Cardiac septum (tissue), 1 donor: ENCODE measurements at places on chromosomes 5 and 9. TPM values are rescaled to one million over a fixed set of nuclear protein-coding genes. Genes with fewer than 3 reads are reported as not detected.

- no peak for DNase-seq
These were observed 349.9 kb downstream of the PIK3R1 start for GRCh38 chr5:68565427-68565826.

DNA sequence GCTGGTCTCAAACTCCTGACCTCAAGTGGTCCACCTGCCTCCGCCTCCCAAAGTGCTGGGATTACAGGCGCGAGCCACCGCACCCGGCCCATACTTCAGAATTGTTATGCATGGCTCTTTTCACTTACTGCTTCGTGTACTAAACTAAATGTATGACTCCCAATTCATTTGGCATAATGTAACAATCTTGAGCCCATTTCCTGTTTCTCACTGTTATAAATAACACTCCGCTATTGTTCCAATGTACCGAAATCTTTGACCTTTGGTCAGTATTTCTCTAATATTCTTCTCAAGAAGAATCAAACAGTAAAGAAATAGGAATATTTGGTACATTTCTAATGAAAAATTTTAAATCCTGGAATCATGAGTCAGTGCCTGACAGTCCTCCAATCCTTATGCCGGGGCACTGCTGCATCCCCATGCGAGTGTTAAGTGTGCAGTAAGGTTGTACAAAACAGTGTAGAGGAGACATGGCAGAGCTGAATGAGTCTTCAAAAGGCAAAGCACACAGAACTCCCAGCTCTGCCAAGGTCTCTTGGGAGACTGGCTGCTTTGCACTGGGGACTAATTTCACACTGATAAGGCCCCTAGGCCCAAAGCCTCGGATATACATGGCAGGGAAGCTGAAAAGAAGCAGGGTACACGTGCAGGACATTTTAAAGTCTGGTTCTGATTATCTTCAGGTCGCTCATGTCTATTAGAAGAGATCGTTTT lies 58.4 kb downstream of the HABP4 start:
- DNase-seq = no peak

DNA sequence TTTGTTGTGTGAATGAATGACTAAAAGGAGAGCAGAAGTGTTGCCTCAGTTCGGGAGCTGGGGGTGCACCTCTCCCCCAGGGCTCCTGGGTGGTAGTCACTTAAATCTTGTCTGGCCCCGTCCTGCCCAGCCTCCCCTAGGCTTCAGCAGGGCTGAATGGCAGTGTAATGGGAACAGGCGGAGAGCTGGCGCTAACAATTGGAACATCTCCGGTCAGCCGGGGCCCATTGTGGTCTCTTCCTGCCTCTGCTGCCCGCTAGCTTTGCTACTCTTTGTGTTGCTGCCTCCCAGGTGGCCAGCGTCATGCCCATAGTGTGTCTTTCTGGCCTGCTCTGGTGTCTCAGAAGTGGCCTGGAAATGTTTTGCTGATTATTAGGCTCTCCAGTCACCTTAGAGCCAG lies 62.3 kb downstream of the RGS3 start:
- DNase-seq = no peak

DNA sequence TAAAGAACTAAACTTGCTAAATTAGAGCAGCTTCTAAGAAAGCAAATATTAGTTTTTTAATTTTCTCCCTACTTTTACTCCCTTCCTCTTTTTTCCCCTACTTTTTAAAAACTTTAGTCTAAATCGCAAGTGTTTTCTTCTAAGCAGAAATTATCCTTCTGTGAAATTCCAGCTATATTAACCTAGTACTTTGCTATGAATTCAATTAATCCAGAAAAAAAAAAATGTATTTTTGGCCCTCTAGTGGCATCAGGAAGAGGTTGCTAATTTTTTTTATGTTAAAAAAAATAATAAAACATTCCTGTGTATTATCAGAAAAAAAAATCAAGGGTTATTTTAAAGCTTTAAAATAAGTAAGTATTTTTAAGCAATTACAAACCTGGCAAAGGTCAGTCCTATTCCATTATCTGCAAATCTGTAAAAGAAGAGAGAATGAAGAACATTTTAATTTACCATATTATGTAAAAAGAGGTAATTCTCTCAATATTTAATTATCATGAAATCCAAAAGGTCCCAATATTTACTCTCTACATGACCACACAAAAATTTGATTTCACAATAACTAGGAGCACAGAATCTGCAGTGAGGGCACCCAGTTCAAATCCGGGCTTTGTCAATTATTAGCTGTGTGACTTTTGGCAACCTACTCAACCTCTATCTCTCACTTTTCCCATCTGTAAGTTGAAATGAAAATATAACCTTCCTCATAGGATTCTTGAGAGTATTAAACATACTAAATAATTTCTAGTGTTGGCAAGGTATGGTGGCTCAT lies 52.0 kb downstream of the CEMIP2 start:
- DNase-seq = no peak

The SH3PXD2B gene
- total RNA-seq = 5.1 TPM

The MCC gene
- total RNA-seq = 17.7 TPM

- no peak for DNase-seq
These were observed 21.5 kb upstream of the FCN1 start for GRCh38 chr9:134939080-134939733.

DNA sequence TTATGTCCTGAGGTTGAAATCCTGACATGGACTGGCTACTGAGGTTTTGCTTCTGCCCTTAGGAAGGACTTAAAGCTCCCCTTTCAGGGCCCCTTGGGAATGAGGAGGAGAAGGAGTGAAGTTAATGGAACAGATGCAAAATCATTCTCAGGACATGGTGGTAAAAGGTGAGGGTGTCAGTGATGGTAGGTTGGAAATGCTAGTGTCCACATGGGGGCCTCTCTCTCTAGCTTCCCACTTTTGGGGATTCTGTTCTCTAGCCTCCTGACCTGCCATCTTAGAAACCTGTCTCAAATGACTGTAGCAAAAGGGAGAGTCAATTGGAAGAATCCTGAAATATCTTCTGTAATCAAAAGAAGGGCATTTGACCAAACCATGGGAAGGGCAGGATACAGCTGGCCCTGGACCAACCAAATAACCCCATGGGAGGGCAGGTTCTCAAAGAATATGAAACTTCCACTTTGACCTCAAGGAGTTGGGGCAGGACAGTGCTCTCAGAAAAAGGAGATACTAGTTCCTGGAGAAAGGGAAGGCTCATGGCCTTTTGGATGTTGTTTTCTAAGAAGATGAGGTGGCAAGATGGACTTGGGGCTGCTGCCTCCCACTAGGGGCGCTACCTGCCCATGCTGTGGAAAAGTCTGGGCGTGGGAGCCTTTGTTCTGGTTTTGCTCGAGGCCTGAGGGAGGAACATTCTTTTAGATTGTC lies 21.2 kb upstream of the MLANA start:
- no peak for DNase-seq

The SV2C gene
- total RNA-seq = 0.67 TPM

The IFNK gene
- total RNA-seq = not detected

The SQSTM1 gene
- 372 TPM for total RNA-seq

- no peak for DNase-seq
These were observed 44.8 kb upstream of the CNTLN start for GRCh38 chr9:17090041-17090440.

The GPR151 gene
- not detected for total RNA-seq

The SPINK5 gene
- 0.16 TPM for total RNA-seq
